ENCODE measurements at places on chromosomes 2 and 18.

DNA sequence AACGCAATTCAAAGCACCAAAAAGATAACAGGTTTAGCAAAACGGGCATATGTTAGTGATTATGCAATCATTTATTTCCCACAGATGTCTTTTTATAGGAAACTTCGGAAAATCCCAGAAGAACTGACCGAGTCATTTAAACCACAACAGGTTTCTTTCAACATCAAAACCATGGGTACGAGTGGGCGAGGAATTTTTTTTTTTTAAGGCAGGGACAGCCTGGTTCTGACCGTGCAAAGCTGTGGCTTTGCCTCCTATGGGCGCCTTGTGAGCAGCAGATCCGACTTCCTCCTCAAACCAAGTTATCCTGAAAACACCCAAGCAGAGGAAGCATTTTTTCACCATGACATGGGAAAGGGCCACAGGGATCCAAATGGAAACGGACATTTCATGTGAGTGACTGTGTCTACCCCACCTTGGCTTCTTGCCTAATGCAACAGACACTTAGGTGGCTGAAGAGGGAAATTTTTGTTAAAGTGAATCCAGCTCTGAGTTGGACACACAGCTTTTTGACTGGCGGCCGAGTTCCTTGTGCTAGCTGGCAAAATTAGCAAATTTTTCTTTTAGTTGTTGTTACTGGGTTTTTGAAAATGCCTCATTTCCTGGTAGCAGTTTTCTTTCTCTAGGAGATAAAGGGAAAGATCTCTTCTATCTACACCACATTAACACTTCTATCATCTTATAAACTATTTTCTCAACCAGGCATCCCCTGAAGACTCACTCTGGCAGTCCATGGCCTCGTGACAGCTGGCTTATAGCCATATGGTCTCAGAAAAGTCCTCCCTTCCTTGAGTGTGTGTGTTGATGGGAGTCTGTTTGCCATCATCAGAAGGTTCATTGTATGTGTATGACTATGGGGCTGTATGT is 487.4 kb upstream of the ZEB2 start:
- no peak for DNase-seq

DNA sequence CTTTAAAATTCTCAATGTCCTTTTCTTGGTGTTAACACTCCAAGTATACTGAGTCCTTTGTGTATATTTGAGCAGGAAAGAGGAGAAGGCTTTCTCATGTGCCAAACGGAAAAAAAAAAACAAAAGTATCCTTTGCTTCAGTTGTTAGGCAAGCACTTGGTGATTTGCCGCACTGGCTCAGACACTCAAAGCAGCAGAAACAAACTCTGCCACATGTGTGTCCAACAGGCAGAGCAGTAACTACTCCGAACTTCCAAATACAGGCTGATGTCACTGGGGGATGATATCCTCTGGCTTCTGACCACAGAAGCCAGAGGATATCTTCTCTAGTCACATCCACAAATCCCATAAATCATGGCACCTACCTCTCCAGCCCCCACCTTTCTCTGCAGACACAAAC is 108.0 kb upstream of the SALL3 start:
- DNase-seq: no peak

GRCh38 chr2:219494952-219495530 is 3.6 kb upstream of the GMPPA start:
- DNase-seq: no peak

GRCh38 chr2:120243211-120243610 is 9.4 kb upstream of the RALB start:
- no peak for DNase-seq

GRCh38 chr2:21002814-21003192 is 41.1 kb downstream of the APOB start:
- DNase-seq: no peak

DNA sequence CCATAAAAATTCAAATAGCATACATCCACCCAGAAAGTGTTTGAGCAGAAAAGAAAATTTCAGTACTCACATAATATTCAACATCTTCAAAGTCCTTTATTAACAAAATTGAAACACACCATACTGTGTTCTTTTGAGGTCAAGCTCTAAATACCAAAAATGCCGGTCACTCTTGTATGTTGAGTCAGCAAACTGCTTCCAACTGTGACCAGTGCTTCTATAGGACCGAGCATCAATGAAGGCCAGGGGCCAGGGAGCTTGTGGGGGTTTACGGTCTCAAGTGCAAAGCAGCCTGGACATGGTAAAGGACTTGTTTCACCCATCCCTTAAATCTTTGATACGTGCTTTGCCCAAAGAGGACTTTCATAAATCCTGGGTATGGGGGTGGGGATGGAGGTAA is 112.7 kb upstream of the REV1 start:
- no peak for DNase-seq

DNA sequence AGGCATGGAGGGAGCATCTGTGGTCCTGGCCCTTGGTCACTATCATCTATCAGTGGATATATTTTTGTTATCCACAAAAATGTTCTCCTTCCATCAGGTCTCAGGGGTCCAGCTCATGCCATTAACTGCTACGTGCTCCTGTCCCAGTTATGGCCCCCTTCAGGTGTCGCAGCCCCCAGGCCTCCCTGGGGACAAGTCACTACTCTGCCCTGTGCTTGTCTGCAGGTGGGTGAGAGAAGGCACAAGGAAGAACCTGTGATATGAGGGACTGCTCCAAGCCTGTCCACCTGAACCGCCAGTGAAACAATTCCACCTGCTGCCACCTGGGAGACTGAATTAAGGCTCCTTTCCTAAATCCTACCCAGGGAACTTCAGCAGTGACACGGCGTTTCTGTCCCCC is 229.6 kb upstream of the ID2 start:
- no peak for DNase-seq

DNA sequence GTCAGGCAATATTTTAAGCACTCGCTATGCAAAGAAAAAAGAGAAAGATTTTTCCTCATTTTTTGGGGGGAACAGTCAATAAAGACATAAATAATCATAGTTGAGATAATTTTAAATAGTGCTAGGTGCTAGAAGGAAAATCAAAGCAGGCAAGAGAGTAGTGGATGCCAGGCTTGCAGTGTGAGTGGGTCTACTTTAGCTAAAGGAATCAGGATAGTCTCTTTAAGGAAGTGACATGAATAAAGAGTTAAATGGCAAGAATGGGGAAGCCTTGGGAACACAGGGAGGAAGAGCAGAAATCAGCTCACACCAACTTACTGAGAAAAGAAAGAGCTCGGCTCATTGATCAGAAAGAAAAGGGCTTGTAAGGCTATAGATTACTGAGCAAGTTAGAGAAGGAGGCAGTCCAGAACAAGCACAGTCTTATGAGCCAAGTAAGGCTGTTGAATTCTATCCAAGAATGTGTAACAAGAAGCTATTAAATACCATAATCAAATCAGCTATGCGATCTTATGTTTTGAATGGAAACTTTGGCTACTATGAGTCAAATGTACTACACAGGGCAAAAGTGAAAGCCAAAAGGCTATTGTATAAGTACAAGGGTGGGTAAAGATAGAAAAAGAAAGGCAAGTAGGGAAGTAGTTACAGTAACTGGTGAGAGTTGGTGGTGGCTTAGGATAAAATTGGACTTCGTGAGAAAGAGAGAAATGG is 833.8 kb upstream of the PIK3C3 start:
- no peak for DNase-seq

DNA sequence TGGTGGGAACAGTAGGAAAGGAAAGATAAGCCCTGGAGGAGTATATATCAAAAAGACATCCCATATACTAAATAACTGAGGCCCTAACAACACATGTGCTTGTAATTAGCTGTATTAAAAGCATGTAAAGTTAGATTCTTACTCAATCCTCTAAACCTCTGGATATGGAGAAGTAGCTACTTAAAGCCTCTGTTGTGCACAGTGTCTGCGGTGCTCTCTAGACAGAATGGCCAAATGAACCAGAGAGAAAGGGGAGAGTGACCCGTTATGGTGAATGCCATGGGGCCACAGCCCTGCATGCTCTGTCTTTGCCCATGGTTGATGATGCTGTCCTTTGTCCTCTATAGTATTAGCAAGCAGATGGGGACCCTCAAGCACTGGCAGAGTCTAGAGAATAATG is 104.4 kb upstream of the SLC8A1 start:
- no peak for DNase-seq

DNA sequence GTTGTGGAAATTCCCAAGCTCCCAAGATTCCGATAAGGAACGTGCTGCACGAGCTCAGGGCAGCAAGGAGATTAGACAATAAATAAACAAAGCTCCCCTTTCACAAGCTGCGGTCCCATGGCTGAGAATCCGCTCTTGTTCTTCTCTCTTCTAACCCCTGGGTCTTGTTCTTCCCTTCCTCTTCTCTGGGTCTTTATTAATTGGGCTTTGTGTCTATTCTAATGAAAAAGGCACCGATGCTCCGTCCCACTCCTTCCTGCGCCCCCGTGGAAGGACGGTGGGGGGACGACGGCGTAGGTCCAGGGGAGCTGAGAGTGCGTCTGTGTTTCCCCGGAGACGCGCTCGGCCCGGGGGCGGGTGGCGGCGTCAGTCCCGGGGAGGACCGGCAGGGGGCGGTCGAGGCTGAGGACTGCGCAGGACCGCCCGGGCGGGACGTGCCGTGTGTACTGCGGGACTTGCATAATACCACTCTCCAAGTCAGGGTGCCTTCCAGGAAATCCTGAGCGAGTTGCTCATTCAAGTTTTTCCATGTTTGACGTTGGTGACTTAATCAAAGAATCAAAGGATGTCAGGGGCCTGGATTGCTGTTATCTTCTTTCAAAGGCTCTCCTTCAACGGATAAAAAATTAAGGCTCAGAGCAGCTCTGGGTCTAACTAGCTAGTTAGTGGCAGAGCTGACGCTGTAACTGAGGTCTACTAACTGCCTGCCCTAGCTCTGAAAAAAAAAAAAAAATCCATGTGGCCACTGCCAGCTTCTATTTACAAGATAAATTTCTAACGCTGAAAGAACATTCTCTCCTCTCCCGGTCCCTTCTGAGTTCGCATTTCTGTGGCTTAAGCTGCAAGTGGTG is 321.4 kb downstream of the TGIF1 start:
- DNase-seq: peak; percentile 93

DNA sequence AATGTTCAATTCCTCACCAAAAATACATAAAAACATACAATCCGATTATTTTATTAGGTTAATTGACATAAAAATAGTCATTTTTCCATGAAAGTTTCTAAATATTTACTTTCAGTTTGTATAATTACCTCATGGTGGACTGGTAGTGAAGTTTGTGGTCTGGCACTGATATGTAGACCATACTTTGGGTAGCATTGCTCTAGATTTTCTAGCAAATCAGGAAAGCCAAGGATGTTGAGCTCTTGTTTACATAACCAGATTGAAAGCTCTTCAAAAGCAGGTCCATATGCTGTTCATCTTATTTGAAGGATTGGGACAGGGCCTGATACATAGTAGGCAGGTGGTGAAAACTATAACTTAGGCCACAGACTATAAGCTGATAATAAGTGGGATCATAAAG is 61.8 kb downstream of the COMMD1 start:
- DNase-seq: no peak

DNA sequence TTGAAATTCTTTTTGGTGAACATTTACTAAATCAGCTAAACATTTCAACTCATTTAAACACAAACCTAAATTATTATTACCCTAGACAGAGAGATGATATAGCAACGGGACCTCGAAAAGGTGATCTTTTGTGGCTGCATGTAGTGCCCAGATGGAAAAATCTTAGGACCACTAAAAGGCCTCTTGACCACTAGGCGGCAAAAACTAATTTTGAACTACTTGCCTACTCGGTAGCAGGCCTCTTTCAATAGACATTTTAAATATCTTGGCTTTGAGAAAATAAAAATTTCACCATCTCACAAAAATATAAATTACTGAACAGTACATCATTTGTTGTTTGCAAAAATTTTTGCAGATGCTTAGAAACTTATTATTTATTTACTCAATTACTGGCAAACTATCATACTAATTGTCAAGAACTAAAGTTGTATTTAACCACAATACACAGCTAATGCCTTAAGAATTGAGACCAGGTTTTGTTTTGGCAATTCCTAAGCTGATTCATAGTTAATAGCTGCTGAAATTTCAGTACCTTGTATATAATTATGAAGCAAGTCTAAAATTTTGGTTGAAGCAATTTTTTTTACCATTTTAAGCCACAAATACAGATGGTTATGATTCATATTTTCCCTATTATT is 9.4 kb downstream of the COL3A1 start:
- DNase-seq: no peak

DNA sequence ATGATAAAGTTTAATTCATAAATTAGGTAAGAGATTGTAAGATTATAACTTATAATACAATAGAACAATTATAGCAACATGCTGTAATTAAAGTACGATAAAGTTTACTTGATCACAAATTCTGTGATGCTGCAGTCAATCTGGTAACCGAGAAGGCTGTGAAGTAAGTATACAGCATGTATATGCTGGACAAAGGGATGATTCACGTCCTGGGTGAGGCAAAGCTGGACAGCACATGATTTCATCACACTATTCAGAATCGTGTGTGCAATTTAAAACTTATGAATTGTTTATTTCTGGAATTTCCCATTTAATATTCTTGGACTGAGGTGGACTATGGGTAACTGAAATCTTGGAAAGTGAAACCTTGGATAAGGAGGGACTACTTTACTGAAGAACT is 522.2 kb upstream of the CNTNAP5 start:
- DNase-seq: no peak

DNA sequence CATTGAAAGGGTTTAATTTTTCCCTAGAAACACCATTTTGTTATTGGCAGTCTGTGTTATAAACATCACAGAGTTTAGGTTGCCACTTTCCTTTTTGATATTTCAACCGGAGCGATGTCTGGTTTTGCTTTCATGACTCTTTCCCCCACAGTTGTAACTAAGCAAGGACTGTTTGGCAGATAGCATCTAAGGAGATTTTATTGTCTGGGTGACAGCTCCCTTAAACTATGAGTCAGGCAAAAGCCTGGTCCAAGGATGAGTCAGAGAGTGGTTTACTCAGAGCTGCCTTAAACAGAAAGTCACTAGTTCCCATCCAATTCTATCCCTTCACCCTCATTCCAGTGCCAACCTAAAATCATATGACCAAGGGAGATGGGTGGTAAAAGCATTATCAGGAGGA is 341.6 kb upstream of the VWC2L start:
- DNase-seq: no peak

- no peak for DNase-seq
These were observed 27.6 kb downstream of the BCL11A start for GRCh38 chr2:60525899-60526298.

DNA sequence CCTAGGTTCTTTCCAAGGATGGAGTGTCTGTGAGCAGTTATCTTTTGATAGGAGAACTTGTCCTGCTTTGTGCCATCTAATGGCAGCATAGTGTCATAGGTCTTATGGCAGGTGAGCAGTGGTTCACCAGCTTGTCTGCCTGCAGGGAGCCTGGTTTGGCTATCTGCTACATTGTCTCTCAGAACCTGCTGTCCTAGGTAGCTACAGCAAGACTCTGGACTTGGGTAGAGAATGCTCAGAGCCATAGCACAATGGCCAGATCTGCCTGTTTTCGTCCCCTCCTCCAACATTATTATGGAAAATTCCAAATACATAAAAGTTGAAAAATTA is 28.3 kb downstream of the AGFG1 start:
- no peak for DNase-seq

Measured in eye (tissue), 1 donor.